Germinal center (tissue), 1 donor: ENCODE measurements at places on chromosomes 1 and 21.

GRCh38 chr21:46183910-46184624 is at the start of gene SPATC1L:
SPATC1L (minus strand) TSS chr21:46184459; CDS start chr21:46182816, 1,643 bp downstream.
- DNase-seq: peak; percentile 65

DNA sequence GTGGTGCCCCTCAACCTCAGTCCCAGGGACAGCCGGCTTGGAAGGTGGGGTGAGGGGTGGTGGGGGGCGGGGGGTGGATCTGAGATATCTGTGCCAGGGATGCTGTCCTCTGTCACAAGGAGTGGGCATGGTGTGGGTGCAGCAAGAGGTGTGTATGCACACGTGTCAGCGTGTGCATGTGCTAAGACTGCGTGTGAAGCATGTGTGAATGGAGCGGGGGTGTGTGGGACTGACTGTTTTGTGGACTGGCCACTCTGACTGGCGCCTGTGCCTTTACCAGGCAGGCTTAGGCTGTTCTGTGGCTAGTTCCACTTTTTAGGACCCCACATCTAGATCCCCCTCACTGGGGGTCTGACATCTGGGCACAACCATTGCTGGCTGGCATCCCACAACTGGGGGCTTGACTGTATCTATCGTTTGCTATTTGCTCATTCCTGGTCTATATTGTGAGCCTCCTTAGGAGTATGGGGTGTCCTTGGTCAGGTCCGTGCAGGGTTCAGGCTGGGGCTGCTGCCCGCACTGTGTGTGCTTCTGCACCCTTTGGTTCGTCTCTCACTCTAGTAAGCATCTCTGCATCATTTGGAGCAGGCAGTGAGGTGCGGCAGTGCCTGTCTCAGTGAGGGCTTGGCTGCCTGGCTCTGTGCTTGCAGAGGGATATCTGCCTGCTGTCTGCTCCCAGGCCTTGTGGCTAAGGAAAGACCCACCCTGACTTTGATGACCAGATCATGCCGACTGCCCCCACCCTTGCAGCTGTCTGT is 1.9 kb downstream of the AMPD2 start:
- DNase-seq: no peak

GRCh38 chr1:207251066-207251465 is 70.4 kb upstream of the CD55 start:
- DNase-seq: no peak

DNA sequence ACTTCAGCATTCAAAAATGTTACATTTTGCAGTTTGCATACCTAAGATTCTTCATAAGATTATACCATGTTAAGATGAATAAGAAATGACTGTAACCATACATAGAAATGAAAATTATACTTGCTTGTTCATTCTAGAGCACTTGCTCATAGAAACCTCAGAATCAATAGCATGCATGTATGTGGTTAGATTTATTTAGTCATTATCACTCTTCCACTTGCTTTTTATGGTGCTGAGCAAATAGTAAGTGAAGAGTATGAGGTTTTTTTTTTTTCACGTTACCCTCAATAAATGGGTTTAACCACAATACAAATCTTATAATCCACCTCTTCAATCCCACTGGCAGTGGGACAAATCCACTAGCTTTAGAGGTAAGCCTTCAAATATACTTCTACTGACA is 84.7 kb downstream of the LRRC53 start:
- DNase-seq: no peak

DNA sequence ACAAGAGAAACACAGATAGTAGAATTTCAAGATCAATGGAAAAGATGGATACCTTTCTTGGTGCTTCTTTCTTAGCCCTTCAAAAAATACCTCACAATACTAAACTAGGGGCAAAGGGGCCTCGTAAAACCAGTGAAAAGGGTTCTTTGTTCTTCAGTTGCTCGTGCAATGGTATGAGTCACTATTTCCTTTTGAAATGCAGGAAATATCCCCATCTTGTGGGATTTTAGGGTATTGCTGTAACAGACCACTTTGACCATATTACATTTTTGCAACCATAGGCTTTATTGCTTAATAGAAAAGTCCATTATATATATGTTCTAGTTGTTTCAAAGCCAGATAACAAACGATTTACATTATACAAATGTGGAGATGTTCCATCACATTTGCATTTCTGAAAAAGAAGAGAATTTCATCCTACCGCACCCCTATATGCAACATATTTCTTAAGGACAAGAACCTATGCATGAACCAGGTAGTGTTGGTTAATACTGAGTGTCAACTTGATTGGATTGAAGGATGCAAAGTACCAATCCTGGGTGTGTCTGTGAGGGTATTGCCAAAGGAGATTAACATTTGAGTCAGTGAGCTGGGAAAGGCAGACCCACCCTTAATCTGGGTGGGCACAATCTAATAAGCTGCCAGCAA is 88.6 kb upstream of the PKN2 start:
- DNase-seq: no peak

- no peak for DNase-seq
Measured at GRCh38 chr1:69921486-69921885, 283.9 kb downstream of the LRRC40 start.

DNA sequence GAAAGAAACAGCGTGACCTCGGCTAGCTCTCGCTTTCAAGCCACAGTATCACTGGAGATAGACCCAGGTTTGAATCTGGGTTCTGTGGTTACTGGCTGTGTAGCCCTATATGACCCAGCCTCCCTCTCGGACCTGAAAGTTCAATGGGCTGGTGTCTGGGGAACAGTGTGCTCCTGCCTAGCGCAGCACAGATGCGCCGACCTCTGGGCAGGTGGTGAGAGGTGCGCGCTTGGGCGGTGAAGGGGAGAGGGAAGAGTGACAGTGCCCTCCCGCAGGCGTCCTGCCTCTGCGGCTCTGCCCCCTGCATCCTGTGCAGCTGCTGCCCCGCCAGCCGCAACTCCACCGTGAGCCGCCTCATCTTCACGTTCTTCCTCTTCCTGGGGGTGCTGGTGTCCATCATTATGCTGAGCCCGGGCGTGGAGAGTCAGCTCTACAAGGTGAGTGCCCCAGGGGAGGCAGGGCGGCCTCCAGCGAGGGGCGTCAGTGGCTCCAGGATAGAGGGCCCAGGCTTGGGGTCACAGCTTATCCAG is 10.5 kb downstream of the SERINC2 start:
- DNase-seq: peak; percentile 90

DNA sequence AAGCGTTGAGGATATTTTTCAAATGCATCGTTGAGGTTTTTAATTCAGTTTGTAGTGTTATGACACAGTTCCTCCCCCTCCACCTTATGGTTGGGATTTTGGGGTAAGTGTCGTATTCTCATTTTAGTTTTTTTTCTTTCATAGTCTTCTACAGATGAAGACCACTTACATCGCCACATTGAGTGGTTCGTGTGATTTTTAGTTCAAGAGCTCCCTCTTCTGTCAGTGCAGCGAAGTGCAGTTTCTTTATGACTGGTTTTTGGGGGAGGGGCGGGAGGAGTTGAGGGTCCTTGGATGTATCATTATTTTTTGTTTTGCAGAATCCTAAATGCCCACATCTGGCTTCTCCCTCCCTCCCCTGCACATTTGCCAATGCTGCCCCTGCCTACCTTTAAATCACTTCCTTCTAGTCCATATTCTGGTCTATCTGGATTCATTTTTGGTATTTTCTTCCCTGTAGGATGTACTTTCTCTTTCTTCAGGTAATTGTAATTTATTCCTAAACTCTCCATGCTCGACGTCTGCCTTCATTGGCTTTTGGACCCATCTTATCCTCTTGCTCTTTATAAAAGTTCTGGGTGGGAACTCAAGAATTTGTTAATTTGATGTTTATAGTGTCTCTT is 433.1 kb downstream of the CAMTA1 start:
- peak; percentile 39 for DNase-seq

DNA sequence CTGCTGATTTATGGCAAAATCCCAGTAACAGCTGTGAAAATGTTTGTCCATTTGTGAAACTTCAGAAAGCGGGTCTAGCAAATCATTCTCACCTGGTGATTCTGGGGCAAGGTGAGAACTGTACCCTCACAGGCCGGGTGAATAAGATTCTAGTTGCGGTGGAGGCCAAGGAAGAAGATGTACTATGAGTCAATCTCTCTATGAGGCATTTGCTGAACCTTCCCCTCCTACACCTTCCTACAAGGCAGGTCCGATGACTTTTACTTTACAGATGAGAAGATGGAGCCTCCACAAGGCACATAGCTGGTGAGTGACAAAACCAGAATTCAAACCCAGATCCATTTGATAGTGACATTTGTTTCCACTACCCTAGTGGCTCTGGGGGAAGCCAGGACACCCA is 72.7 kb downstream of the BACH1 start:
- no peak for DNase-seq

DNA sequence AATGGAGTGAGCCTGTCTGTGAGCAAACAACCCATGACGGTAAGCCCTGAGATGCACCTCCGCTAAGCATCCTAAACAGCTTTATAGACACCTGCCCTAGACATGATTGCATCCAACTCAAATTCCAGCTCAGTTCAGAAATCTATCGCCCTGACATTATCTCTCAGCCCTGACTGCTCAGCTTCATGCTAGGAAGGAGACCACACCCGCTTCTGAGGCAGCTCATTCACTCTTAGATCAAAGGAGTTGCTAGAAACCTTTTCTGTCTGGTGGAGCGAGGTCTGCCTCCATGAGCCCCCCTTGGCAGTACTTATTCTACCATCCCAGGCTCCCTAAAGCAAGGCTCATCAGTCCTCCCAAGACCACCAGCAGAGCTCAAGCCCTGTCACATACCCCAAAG is 17.0 kb downstream of the IL10RB start:
- DNase-seq: no peak

DNA sequence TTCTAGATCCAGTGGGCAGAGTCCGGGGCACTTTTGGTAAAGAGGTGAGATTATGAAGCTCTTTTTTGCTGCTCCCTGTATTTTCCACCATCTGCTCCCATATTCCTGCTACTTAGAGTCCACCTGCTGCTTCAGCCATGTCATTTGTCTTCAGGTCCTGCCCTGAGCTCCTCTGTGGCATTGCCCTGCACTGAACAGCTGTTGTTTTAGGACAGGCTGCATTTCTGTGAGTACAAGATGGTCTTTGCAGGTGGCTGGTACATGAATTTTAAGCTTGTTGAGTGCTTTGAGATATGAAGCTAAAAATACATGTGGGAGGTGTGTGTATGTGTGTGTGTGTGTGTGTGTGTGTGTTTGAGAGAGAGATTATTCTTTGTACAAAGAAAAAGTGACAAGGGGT is 21.9 kb downstream of the MT1HL1 start:
- DNase-seq: no peak

DNA sequence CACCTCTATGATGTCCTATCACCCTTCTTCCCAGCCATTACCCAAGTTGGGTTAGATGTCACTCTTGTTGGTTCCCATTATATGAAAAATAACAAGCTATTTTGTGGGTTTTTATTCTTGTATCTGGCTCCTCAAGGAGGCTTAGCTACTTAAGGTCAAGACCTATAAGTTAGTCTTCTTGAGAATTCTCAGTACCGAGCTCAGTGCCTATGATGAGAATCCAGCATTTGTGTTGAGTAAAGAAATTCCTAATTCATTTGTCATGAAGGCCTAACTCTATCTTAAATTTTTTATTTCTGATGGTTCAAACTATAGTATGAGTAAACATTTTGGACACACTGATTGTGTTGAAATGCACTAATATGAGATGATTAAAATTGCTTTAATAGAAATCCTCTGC is 15.9 kb downstream of the NUF2 start:
- DNase-seq: no peak

DNA sequence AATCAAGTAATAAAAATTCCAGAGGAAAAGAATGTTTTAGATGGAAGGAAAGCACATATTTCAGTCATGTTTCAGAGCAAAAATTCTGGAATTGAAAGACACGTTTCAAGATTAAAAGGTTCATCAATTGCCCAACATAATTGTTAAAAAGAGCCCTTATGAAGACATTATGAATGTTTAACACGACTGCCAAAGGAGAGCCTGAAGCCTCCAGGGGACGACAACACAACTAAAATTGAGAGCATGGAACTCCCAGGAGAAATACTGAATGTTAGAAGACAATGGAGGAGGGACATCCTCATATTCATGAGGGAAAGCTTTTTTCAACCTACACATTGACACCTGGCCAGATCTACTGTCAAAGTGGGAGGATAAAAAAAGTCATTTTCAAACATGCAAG is 16.0 kb downstream of the OR2T11 start:
- DNase-seq: peak; percentile 18

- no peak for DNase-seq
Measured at GRCh38 chr1:118136187-118136941, 48.7 kb downstream of the SPAG17 start.

DNA sequence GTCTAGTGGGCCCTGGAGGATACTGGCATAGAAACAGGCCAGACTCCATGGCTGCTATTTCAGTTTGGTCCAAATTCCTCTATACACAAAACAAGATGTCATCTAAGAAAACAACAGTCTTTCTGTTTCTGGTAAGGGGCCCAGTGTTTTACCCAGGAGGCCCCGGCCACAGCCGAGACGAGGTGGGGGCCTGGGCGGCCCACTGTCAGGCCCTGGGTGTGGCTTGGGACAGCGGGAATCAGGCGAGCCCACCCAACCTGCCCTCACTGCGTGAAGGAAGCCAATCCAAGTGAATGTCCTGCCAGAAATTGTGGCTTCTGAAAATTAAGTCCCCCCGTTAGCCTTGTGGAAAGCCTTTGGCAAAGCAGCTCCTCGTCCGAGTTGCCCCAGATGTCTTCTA is 31.2 kb upstream of the GPR153 start:
- DNase-seq: no peak

DNA sequence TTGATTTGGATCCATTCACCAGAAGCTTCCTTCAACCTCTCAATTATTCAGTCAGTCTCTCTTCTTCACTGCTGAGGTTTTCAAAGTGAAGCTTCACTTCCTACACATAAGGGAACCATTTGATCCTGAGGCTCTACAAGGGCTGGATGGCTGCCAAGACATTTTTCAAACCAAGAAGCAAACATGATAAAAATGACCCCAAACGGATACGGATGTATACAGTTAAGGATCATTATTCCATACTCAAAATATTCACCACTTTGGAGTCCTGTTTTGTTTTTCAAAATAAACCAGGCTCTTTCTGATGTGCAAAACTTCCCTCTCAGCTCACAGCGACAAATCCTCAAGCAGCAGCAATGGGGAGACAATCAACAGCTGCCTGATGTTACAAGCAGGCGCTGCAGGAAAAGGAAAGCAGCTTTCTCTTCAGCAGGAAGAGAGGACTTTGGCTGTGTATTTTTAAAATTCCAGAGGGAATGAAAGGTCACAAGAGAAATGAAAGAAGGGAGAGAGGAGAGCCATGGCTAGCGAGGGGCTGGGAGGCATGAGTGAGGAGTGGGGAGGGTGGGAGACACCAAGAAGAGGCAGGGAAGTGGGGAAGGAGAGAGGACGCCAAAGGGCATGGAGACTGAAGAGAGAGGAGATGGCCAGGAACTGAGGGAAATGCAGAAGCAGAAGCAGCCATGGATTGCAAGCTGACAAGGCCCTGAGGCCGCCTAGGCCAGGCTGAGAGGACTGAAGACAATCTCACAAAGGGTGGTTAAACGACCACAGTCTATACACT is 145.4 kb downstream of the SLC45A1 start:
- no peak for DNase-seq

GRCh38 chr1:47997289-47998200 is at the start of gene TRABD2B:
TRABD2B (minus strand) TSS chr1:47997385.
- DNase-seq: peak; percentile 83

DNA sequence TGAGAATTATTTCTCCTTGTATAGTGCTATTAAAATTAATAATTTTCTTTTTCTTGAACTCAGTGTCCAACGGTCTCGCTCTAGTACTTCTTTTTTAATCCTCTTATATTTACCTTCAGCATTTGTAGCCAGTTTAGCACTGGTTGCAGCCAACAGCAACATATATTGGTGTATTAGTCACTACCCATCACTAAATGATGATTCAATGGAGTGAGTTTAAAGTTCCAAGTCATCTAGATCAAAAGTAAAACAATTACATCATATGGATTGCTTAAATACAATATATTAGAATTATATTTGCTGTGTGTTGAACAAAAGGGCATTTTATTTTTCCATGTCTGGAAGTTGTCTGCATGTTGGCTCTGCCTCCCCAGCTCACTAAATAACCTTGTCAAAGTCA is 591.8 kb downstream of the ADGRL2 start:
- DNase-seq: no peak
